ENCODE measurements at places on chromosomes 4 and X.

GRCh38 chr4:110202024-110202423 is 3.6 kb upstream of the ELOVL6 start:
- DNase-seq = no peak

DNA sequence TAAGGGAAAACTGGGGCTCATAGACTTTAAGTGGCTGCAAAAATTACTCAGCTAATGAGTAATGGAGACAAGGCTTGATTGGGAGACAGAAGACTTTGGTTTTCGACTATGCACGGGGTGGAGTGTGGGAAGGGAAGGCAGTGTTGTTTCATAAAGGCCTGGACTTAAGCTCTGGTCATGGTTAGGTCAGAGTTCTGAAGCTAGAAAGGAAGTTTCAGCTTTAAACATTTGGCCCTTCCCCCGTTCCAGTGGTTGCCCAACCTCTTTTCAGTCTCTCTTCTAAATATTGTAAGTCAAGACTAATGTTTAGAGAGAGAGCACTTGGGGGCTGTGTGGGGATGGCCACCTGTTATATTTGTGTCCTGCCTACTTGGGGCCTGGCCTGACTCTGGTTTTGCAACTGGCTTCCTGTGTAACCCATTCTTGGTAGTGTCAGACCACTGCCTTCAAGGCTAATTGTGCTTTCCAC is 21.0 kb downstream of the MSN start:
- DNase-seq = no peak

- no peak for DNase-seq
These were observed 45.1 kb upstream of the ANKRD17 start for GRCh38 chr4:73303711-73304110.

DNA sequence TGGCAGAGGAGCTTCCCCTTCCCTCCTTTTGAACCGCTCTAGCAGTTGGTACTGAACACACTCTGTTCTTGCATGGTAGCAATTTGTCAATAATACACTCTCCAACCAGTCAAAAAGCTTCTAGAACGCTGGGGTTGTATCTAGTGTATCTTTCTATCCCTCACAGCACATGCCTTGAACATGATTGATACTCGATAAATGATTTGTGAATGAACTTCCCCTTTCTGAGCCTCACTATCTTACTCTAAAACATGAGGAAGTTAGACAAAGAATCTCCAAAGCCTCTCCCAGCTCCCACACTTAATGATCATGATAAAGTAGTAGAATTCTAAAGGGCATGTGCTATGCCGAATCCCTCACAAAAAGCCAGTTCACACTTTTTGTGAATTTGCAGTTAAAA is 64.4 kb downstream of the DLG3 start:
- DNase-seq = no peak

GRCh38 chr4:178470996-178471784 is 1029.0 kb upstream of the AGA start:
- DNase-seq = no peak

- no peak for DNase-seq
These were observed 26.8 kb downstream of the ATP7A start for GRCh38 chrX:77937291-77937690.

- no peak for DNase-seq
These were observed 11.0 kb upstream of the SH3TC1 start for GRCh38 chr4:8188085-8188484.

DNA sequence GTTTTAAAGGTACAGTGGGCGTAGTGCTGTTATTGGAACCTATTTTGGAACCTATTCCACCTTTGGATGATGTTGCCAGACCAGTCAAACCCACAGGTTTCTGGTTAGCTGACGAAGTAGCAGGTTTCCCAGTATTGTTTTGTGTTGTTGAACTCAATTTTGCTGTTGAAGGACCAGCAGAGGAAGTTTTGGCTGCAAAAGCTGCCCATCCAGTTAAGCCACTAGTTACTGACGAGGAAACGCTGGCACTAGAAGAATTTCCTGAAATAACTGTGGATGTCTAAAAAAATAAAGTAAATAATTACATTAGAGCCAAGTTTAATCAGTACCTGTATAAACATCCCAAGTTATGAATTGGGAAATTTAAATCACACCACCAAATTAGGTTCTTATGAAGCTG is 25.5 kb downstream of the INTS12 start:
- DNase-seq = no peak

DNA sequence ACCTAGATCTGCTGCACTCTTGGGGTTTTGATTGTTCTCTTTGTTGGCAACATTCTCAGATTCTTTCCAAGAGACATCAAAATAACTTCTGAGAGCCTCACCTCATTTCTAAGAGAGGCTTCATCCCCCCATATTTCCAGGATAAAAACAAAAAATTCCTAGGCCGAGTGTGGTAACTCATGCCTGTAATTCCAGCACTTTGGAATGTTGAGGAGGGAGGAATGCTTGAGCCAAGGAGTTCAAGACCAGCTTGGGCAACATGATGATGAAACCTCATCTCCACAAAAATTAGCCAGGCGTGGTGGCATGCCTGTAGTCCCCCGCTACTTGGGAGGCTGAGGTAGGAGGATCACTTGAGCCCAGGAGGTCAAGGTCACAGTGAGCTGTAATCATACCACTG is 477.0 kb downstream of the INPP4B start:
- DNase-seq = no peak

DNA sequence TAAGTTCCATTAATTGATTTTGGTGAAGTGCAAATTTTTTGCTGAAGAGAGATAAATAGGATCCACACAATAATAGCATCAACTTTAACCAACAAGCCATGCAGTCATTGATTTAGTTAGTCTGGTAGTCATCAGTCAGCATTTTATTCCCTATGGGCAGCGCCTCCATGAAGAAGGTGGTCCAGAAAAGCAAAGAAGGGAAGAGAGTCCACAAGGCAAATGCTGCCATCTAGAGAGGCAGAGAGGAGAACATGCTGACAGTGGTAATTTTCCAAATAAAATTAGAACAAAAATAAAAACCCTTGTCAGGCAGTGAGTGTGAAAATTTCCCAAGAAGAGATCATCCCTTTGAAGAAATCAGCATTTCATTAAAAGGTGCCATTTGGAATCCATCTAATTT is 366.7 kb upstream of the FAM241A start:
- no peak for DNase-seq

- no peak for DNase-seq
These were observed 202.6 kb upstream of the LEF1 start for GRCh38 chr4:108371282-108371681.

DNA sequence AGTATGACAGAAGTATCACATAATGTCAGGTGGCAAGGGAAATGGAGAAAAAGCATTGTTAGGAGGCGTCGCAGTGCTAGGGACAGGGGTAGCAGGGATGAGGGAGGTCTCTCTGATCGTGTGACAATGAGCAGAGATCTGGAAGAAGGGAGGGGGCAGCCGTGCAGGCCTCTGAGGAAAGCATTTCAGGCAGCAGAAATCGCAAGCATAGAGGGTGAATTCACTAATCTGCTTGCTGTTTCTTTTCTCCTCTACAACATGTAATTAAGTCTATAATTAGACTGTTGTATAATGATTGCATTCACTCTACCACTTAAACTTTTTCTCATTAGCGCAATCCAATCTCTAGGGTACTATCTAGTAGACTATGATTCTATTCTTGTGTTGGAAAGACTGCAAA is 9.1 kb downstream of the CYP4V2 start:
- DNase-seq = no peak

DNA sequence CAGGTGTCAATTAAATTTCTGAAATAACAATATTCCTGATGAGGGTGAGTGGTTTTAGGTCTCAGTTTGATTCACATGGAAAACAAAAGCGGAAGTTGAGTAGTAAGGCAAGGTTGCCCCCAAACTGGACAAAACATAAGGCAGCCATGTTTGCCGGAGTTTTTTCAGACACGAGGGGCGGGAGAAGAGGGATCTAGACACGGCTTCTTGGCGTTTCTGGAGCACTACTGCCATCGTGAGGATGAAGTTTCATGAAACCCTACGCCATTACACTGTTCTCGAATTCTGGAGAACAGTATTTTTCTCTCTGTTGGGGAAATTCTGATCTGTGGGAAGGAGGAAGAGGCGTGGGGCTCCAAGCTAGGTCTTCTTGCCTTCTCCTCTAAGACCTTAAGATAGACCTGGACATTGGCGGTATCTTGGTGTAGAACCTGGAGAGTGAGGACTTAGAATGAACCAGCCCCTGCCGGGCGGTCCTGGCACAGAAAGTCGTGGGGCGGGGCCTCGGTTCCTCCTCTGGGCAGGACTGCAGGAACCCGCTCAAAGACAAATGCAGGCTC is 160.3 kb downstream of the OR13H1 start:
- no peak for DNase-seq

DNA sequence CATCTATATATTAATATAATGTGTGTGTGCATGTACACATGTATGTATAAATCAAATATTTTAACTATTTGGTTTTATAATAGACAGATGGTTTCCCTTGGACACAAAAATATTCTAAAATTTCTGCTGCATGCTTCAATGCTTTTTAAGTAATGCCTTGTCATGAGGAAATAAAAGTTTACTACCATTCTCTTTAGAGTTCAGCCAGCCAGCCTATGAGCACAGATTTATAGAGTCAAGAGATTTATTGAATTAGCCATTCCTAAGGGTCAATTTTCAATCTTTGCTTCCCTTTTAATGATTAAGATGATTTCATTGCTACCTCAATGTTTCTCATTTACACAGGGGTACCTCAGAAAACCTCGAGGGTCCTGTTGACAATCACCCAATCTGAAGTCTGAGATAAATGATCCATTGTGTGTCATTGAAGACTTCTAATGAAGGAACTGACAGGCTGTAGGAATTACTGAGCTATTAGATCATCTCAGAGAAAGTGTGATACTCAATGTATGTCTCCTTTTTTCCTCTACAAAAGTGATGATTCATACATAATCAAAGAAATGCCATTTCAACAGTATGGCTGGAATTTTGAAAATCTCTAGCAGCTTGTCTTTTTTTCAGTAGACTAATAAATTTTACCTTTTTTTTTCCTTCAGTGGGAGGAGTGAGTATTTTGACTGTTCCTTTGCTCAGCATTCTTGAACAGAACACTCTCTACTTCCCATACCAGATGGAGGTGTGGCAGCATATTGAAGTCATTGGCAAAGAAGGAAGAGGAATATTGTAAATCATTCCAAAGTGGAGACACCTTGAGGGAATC is 222.6 kb upstream of the PCDH18 start:
- no peak for DNase-seq
